Activated T-helper 9 cell treated with anti-CD3 and anti-CD28 coated beads, Interleukin-2, amount 50 U/mL, for 16 hours (primary cell): ENCODE measurements at places on chromosomes 12 and 14.

DNA sequence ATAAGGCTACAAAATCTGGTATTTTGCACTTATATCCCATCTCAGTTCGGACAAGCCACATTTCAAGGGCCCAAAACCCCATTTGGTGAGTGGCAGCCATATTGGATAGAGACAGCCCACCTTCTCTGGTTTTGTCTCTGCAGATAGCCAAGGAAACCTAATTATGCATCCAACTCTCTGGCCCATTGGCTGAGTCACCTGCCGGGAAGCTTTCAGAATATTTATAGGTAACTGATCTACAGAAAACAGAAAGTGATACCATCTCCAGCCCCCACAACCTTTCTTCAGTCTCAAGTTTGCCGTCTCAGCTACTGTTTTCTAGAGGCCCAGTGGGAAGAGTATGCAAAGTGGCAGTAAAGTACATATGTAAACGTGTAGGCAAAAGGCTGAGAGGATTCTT, 33.7 kb upstream of the PPP1CC start:
- peak; percentile 30 for DNase-seq

DNA sequence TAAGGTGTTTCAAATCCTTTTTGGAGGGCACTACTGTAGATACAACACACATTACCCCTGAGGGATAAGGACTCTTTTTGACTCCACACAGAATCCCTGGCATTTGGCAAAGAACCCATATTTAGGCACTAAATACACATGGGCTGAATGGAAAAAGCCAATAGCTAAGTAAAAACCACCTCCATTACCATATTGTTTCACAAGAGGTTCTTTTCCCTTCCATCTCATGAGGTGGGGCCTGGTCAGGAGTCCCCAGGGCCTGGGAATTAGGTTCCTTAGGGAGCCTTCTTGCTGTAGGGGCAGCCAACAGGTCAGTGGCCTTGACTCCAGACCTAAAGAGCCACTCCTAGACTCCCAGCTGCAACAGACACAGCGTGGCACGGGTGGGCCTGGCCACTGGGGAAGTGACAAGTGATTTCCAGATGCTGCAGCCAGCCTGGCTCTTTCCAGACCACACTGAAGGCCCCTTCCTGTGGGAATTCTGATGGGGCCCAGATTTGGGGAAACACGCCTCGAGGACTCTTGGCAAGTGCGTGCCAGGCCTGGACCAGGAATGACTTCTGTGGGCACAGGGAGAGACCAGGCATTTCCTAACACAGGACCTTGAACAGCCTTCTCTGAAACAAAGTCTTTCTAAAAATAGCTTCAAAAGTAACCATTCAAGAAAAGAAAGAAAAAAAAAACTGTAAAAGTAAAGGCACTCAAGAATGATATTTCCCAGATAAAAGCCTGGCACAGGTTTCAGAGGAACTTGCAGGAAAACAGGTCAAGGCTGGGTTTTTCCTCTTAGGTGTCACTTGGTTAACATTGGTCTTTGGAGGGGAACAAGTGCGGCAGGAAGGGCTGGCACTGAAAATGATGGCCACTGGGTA, 18.1 kb downstream of the SSH1 start:
- DNase-seq: no peak

DNA sequence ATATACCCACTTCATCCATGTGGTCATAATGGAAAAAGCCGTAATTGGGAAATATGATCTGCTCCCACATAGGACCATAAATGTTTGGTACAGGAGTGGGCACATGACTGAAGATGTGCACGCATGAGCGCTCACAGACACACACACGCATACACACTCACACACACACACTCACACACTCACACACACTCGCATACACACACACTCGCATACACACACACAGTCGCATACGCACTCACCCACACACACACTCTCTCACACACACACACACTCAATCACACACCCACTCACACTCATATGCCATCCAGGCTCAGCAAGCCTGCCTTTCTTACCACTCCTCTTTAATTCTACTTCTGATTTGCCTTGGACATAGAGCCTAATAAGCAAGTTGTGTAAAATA, 45.6 kb upstream of the EGLN3 start:
- no peak for DNase-seq

DNA sequence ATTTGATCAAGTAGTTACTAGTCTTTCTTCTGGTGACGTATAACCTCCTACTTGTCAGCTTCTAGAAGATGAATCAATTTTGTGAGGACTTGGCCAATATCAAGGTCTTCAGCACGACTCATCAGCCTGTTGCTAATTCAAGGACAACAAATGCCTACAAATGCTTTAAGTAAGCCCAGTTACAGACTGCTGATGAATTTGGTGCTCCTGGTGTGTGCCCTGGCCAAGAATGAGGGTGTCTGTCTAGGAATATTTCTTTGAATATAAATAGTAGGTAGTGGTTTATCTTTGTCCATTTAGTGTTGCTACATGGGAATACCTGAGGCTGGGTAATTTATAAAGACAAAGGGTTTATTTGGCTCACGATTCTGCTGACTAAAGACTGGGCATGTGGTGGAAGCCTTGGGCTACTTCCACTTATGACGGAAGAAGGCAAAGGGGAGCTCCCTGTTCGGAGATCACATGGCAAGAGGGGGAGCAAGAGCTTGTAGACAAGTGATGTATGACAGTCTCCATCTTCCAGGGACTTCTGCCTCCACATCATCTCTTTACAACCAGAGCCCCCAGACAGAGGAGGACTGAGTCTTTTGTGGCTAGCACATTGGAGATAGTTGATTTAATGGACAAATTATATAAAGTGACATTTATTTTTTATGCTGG, 180.2 kb downstream of the CRADD start:
- DNase-seq: no peak
